Vagina (tissue), 2 donors: ENCODE measurements at places on chromosomes 4 and X.

- DNase-seq: no peak
These were observed 568 bp downstream of the NIPAL1 start for GRCh38 chr4:48017108-48017571.

DNA sequence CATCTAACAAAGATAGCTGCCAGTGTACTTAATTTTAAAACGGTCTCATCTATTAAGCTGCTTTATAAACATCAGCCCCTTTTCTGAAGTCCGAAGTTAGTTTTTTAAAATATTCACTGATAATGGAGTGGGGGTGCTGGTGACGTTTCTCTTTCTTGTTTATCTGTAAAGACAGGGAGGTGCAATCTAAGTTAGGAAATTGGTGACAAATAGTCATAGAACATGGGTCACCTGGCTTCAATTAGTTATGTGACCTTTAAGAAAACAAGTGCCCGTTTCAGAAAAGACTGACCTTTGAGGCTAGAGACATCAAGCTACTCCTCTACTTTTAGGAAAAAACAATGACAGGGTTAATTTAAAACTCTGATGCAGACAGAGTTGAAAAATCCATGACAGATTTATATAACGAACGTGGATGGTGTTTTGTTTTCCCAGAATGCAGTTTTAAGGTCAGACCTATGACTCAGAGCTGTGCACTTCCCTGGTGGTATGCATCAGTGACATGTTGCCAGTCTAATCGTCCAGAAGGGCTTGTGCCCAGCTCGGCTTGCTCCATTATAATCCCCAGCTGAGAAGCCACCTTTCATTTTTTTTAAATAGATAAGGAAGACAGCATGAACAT lies 38.2 kb downstream of the FHL1 start:
- DNase-seq: no peak

GRCh38 chr4:38715050-38715449 lies 51.1 kb downstream of the KLF3 start:
- DNase-seq: no peak

GRCh38 chr4:36551697-36552214 lies 270.3 kb downstream of the DTHD1 start:
- no peak for DNase-seq

GRCh38 chr4:35541146-35541887 lies 703.0 kb downstream of the ARAP2 start:
- no peak for DNase-seq

GRCh38 chr4:119834906-119835612 lies 206.5 kb upstream of the PDE5A start:
- DNase-seq: no peak

DNA sequence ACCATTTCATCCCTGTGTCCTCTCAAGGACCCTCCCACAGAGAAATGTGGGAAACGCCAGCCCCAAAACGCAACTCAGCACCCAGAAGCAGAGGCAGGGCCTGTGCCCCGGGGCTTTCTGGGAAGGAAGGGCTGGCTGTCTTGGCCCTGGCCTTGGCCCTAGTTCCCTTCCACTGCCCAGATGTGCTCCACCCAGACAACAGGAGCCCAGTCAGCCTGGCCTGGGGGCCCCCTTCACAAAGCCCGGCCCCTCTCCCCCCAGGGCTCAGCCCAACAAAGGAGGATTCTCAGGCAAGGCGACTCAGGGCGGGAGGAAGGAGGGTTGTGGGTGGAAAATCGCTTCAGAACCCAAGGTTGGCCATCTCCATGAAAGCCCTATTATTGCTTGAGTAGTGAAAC lies 82.5 kb downstream of the PJA1 start:
- DNase-seq: no peak

DNA sequence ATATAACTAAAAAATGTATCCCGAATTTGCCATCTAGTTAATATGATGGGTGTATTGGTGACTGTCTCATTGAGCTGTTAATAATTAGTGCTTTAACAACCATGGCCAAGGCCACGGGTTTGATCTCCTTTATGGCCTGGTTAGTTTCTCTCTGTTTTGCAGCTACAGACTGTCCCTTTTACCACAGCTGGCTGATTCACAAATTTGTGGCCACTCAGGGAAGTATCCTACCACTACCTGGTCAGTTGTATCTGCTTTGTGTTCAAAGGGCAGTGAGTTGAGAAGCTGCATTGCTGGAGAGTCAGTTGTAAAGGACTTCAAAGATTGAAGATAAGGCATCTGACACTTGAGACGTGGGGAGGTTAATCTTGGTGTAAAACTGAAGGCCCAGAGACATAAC lies 219.1 kb upstream of the BMP3 start:
- no peak for DNase-seq

- no peak for DNase-seq
These were observed 256.2 kb upstream of the GPR101 start for GRCh38 chrX:137290011-137290410.

GRCh38 chrX:101290957-101291603 lies at the start of gene TAF7L:
TSS of gene TAF7L (minus strand) at chrX:101291334. CDS start at chrX:101287543, 3,791 bp downstream.
- DNase-seq: no peak

DNA sequence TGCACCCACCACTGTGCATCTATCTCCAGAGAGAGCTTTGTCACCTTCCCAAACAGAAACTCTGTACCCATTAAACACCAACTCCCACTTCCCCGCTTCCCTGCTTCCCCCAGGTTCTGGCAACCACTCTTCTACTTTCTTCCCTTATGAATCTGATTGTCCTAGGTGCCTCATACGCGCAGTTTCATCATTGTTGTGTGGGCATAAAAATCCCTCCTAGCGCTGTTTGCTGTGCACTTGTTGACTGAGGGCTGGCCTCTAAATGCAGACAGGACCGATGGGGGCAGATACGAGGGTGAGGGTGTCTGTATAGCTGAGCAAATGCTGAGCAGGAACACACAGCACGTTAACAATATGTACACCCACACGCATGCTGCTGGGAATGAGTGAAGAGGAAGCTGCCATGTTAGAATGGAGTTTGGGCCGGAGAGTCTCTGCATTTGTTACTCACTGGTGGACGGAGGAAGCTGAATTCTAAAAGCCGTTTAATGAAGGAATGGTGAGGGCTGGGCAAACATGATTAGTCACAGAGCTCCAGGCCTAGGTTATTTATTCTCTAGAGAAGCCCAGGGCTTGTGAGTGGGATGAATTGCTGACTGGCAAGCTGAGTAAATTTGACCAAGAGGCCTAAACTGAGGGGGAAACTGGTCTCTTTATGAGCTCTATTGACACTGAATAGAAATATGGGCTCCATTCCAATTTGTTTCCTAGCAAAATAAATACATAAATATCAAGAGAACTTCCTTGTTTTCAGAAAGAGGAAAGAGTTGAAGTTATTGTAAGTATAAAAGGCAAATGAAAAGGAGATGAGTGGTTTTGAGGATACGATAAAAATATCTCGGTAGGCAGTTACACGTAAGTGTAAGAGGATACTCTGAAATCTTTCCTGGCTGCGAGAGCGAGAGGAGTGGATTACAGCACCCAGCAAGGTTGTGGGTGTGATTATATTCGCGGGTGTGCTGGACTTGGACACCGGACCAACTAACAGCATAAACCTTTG lies 95.9 kb upstream of the RPS6KA3 start:
- DNase-seq: no peak

DNA sequence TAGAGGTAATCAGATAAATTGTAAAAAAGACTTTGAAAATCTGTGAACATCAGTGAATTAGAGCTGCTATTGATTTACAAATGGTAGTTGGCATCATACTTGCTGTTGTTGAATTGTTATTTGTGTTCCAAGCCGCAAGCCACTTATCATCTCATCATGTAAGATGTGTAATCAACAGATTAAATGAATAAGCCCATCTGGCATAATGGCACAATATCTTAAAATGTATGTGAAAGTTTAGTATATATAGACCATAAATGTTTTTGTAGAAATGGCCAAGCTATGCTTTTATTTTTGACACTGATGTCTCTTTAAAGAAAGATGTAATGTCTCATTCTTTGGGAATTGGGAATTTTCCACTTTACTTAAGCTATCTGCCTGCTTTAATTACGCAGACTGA lies 682.6 kb upstream of the GNPDA2 start:
- no peak for DNase-seq

GRCh38 chrX:17078031-17078720 lies 131.7 kb downstream of the REPS2 start:
- DNase-seq: no peak

DNA sequence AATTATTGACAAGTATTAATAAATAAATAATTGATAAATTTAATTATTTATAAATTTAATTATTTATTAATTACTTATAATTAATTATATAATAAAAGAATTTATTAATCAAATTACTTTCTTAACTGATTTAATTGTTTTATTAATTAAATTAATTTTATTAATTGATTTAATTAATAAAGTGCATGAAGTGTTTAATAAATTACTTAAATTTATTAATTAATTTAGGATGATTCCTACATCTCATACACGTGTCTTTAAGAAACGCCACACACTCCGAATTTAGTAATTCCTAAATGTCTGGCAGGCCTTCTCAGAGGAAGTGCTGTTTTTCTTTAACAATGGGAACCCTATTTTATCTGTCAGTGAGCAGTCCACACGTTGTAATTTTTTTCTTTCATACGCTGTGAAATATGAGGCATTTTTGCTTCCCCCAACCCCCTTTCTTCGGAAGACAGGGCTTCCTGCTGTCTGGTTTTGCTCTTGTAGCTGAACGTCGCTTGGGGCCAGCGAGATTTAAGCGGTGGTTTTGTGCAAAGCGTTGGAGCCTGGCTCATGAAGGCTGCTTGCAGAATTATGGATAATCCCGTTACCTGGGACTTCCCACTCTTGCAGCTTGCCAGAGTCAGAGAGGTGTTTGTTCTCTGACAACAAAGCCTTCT lies 46.8 kb downstream of the CRLF2 start:
- DNase-seq: no peak
